Kidney (tissue), 22 donors: ENCODE measurements at places on chromosomes 5 and 9. TPM values are rescaled to one million over a fixed set of nuclear protein-coding genes. Genes with fewer than 3 reads are reported as not detected.

Gene SPATA24
- total RNA-seq, result 6.8 TPM

GRCh38 chr5:119379096-119379495, 23.3 kb downstream of the TNFAIP8 start:
- no peaks in the 10 kb centered on the region for H3K4me1 ChIP-seq
- no peak overlapping the region for H3K4me3 ChIP-seq
- no peaks in the 10 kb centered on the region for H3K27me3 ChIP-seq

GRCh38 chr5:115671939-115672338, 46.1 kb upstream of the TMED7 start:
- H3K4me3 ChIP-seq, result no peak overlapping the region
- no peaks in the 10 kb centered on the region for H3K36me3 ChIP-seq
- H3K27ac ChIP-seq, result no peak overlapping the region
- H3K27me3 ChIP-seq, result no peaks in the 10 kb centered on the region
- no peak for DNase-seq

DNA sequence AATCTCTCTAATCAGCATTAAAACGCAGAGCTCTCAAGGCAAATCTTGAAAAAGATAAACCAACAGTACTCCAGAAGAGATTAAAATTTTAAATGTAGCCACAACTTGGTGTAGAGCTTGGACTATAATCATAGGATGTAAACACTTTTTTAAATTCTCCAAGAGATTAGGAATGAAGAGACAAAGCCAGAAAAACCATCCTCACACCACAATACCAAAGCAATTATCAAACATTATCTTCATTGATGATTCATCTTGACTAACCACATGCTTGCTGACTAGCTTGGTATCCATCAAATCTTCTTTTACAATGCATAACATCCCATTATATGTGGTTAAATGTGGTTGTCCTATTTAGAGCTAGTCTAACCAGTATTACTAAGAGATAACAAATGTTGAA, 815.1 kb downstream of the TLE1 start:
- H3K4me1 ChIP-seq, result no peaks in the 10 kb centered on the region
- H3K4me3 ChIP-seq, result no peak overlapping the region
- no peaks in the 10 kb centered on the region for H3K27me3 ChIP-seq
- no peak for DNase-seq
